Fibroblast of gingiva (primary cell): ENCODE measurements at places on chromosomes 2 and 18.

DNA sequence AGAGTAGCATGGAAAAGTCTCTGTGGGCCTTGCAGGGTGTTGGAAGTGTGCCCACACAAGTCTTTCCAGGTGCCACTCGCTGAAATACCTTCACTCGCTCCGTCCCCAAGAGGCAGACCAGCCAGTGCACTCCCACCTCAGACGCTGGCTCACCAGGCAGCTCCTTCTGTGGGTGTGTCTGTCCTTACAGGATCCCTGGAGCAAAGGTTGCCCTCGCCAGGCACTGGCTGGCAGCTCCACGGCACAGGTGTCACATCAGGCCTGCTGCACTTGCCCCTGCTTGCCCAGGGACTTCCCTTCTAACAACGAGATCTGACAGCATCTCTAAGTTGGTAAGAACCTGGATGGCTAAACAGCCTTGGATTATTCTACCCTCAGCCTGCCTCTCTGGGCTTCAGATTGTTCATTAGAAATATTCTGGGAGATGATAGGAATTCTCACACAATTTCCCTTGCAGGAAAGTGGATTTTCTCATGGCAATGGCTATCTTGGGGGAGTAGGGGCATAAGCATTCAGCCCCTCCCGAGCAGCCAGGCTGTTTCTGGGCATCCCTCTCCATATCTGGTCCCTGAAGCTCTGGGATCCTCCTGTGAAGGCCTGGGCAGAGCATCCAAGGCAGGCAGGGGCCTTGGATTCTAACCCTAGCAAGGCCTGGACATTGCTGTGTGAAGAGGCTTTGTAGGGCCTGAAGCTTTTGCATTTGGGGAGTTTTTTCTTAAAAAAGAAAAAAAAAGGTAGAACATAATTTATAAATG is 262.1 kb downstream of the MYCN start:
- no peak for DNase-seq

GRCh38 chr2:237854295-237854694 is 5.1 kb upstream of the RAMP1 start:
- no peak for DNase-seq

DNA sequence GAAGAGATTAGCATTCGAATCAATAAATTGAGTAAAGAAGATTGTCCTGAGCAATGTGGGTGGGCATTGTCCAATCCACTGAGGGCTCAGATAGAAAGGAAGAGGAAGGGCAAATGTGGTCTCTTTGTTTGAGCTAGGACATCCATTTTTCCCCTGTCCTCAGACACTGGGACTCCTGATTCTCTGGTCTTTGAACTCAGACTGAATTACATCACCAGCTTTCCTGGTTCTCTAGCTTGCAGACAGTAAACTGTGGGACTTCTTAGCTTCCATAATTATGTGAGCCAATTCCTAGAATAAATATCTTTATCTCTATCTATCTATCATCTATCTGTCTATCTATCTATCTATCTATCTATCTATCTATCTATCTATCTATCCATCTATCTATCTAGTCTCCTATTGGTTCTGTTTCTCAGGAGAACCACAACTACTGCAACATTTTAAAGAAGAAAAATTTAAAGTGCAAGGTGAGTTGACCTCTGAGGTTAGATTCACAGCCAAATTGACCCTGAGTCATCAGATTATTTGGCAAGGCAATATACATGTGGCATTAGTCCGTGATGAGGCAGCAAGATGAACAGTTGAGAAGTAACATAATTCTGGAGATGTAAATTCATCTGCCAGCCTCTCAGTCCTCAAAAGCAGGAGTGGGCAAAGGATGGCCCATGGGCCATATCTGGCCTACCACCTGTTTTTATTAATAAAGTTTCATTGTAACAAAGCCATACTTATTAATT is 191.4 kb downstream of the PDE11A start:
- no peak for DNase-seq

GRCh38 chr2:113132414-113133021 is 5.1 kb downstream of the IL1RN start:
- no peak for DNase-seq

GRCh38 chr2:203993011-203993410 is 56.4 kb downstream of the ICOS start:
- no peak for DNase-seq

DNA sequence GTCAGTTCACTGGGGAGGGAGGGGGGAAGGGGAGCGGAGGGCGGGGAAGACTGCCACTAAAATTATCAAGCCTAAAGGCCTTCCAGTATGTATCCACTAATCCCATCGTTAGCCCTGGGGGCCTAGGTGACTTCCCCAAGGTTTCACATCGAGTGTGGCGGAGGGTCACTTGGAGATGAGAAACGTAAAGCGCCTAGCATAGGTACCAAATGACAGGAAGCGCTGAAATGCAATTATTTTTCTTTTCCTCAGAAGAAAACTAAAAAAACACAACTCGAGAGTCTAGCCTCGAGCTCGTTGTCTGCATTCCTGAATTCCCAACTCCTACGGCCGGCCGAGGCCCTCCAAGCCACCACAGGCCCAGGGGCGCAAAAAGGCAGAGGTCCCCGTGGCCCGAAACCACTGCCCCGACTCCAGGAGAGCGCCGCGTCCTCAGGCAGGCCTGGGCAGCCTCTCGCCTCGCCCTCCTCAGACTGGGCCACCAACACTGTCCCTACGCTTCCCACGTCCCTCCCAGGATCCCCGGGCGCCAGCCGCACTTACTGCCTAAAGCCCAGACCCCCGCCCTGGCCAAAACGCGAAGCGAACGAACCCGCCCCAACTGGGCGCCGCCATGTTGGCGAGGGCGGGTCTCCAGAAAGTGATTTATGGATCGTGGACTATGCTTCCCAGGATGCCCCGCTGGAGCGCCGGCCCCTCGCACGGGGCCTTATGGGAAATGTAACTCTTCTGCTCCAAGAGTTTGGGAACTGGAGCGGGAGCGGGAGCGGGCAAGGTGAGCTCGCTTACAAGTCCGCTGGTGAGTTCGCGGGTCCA is at the start of gene USP40:
TSS of gene USP40 (minus strand) at position 642 of the 816 bp plus-strand sequence. CDS start 1,228 bp downstream, outside the sequence.
- DNase-seq = peak; percentile 88

- DNase-seq = no peak
These were observed 5.5 kb upstream of the GPC1 start for GRCh38 chr2:240429872-240430491.

DNA sequence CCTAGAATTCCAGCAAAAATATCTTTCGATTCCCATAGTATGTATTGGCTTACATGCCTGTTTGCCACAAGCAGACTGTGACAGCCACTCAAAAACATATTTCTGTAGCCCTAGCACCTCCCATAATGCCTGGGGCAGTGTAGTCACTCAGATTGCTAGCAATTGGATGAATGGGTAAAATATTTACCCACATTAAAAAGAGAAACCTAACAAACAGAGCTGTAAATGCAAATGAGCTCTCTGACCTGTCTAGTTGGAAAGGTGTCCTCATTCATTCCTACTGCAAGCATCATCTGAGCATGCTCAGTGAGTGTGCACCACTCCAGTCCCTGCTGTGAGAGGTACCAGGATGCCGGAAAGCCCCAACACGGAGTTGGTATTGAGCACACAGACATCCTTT is 234.0 kb upstream of the RAB12 start:
- DNase-seq = no peak

- DNase-seq = no peak
These were observed 326.8 kb downstream of the OSR1 start for GRCh38 chr2:19031642-19032041.

DNA sequence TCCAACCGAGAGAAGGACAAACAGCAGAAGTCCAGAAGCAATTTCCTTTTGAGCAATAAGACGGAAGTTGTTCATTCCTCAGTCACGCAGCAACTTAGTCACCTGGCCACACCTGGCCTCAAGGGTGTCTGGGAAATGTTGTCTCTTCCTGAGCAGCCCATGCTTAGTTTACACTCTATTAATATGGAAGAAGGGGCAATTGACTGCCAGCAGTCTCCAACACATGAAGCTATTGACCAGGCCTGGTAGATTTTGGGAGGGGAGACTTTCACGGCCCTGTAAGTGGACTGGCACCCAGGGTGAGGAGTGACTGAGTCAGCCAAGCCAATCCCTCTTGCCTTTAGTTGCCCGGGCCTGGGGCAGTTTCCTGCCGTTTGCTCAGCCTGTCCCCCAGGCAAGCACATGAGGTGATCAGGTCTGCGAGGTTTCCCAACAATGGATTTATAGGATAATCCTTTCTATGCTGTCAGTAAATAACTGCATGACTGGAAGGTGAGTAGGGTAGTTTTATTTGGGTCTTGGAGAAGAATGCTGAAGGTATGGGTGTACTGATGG is 43.8 kb upstream of the PPP4R1 start:
- DNase-seq = no peak

GRCh38 chr18:62183578-62184195 is 3.2 kb downstream of the PIGN start:
- DNase-seq = peak; percentile 36

DNA sequence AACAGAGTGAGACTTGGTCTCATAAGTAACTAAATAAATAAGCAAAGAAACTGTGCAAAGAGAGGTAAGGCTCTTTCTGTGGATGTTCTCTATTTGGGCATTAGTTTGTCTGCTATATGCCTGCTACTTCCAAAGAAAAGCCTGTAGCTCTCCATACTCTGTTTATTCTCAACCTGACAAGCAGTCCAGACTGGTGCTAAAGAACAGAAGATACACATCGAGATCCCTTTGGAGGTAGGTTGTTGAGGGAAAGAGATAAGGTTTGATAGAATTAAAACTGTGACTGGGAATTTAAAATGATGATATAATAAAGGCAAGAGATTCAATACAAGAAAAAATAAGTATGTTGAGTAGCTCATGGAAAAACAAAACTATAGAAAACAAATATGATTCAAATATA is 885.1 kb upstream of the FSHR start:
- DNase-seq = no peak
